ENCODE measurements at places on chromosomes 3 and 15.

DNA sequence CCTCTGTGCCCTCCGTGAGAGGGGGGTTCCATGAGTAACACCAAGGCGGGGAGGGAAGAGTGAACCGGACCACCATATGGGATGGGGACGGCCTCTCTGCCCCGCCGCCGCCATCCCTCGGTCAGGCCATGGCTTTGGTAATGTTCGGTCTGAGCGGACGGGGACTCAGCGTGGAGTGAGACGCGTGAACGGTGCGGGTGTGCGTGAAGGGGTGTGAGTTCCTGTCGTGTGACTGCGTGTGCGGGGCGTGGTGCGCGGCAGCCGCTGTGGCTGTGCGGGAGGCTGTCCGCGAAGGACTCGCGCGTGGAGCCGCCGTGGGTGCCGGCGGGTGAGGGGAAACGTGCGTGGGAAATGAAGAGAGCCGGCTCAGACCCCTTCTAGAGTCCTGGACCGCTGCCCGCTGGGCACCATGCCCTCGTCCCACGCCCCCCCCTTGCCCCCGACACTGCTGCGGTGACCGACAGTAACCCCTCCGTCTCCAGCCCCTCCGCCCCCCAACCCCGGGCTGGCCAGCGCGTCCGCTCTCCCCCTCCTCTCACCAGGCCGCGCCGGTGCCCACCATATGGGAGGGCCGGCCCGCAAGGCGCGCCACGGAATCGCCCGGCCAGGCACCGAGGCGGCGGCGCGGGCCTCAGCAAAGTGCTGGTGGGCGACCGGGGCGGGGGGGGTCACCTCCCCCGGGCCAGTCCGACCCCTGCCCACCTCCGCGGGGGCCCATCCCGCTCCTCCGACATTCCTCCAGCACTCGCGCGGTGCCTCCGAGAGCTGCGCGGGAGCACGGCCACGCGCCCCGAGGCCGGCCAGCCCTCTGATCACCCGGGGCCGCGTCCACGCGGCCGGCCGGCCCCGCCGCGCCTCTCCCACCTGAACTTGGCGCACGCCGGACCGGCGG, 589 bp downstream of the KLF15 start:
- DNase-seq, result peak; percentile 47

GRCh38 chr3:105626739-105627138, 242.1 kb downstream of the CBLB start:
- DNase-seq, result no peak

GRCh38 chr3:101725194-101725889, 928 bp downstream of the CEP97 start:
- peak; percentile 74 for DNase-seq

GRCh38 chr3:72473156-72473555, 375.1 kb downstream of the SHQ1 start:
- no peak for DNase-seq

DNA sequence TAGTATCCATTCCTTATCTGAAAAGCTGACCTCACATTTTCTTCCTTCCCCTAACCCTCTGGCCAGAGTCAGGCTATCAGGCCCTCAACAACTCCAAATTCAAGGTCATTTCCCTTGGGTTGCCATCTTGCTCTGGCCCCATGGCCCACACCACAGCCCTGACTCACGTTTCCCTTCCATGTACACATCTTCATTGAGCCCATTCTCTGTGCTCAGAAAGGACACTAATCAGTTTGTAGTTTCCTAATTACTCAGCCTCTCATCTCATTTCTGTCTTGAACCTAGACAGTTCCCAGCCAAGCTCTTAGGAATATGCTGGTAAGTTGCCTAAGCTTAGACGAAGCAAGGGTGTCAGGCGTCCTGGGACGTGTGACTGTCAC, 14.9 kb downstream of the TGM5 start:
- no peak for DNase-seq

GRCh38 chr3:143896486-143896885, 48.2 kb upstream of the SLC9A9 start:
- no peak for DNase-seq

GRCh38 chr3:124202754-124203153, 210.8 kb upstream of the ROPN1 start:
- DNase-seq, result peak; percentile 91

DNA sequence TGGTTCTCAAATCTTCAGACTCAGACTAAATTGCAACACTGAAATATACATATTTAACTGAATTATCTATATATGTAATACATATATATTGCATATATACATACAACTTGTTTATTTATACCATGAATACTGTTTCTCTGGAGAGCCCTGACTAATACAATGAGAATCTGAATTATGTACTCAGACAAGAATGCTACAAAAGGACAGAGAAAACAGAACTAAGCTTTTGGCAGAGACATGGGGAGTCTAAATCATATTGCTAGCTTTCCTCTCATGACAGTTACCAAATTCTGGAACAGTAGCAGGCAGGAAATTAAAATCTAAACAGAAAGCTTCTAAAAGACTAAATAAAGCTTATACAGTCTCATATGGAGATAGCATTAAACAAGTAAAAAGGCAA, 142.4 kb upstream of the KCNMB2 start:
- peak; percentile 49 for DNase-seq

DNA sequence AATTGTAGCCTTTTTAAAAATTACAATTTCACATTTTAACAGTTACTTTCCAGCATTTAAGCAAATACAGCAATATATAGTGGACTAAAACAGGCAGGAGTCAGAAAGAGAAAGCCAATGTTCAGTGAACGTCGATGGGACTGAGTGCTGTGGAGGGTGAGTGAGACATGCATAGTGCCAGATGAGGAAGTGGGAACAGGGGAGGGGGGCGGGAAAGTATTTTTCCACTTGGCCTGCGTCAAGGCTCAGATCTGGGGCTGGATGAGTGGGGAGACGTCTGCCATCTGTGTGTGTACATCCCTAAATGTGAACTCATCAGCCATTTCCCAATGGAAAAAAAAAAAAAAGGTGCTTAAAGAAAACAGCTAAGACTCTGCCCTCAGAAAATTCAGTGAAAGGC, 19.2 kb upstream of the RAD18 start:
- DNase-seq, result peak; percentile 77

- no peak for DNase-seq
Measured at GRCh38 chr3:184506561-184506991, 55.0 kb upstream of the EPHB3 start.

- no peak for DNase-seq
Measured at GRCh38 chr15:57962887-57963286, 102.6 kb downstream of the ALDH1A2 start.
